ENCODE measurements at places on chromosomes 7 and 10.

DNA sequence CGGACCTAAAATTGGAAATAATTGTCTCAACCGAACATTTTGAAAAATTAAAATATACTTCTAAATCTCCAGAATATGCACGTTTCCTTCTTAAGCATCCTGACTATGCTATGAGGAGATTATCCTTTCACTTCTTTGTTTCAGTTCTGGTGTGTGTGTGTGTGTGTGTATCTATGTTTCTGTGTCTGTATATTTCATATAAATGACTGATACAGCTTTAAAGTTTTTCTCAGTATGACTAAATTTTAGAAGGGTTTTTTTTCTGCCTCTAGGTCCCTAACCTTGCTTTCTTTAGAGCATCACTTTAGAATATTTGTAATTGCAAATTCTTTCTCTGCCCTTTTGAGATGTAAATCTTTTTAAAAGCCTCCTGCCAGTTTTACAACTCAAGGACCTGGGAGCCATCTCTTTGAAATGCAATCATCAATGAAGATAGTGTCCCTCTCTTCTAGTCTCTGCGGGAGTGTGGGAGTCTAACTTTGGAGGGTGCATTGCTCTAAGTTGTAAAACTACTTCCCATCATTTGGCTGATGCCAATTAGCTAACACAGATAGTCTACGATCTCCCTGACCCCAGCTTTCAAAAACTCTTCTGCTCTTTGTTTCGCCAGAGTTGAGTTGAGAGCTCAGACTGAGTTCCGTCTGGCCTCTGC lies 782.0 kb upstream of the ZWINT start:
- no peak for DNase-seq

DNA sequence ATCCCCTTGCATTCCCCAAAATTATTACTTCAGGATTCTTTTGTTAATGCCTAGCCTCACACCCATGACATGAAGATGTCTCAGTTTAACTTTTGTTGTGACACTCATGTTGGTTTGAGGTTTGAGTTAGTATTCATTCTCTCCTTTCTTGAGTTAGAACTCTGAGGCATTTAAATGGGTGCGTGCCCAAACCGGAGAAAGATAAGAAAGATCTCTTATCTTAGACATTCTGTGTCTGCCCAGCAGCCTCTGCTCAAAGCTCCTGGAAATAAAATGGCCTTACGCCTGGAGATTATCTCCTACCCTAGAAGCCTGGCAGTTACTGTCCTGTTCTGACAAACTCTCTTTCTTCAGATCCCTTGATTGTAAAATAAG lies 26.3 kb downstream of the WBP1L start:
- DNase-seq, result no peak

GRCh38 chr10:47383261-47384147 lies 589 bp downstream of the ZNF488 start:
- no peak for DNase-seq

DNA sequence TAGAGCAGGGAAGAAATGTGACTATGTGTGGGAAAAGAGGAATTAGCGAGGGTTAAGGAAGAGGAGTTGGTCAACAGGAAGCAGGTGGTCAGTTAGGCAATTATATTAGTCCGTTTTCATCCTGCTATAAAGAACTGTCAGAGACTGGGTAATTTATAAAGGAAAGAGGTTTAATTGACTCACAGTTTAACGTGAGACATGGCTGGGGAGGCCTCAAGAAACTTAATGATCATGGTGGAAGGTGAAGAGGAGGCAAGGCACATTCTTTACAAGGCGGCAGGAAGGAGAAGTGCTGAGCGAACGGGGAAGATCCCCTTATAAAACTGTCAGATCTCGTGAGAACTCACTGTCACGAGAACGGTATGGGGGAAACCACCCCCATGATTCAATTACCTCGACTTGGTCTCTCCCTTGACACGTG lies 35.0 kb downstream of the RAMP3 start:
- no peak for DNase-seq

GRCh38 chr7:128725531-128725930 lies 13.6 kb upstream of the CALU start:
- no peak for DNase-seq

Data from stimulated activated CD4-positive, alpha-beta T cell treated with anti-CD3 and anti-CD28 coated beads, Interleukin-1b, Interleukin-23, amount 100 ng/mL, for 1 hour (primary cell).